ENCODE measurements at places on chromosomes 3 and 15.

GRCh38 chr3:18062657-18063025 is 320.2 kb upstream of the TBC1D5 start:
- DNase-seq: no peak

DNA sequence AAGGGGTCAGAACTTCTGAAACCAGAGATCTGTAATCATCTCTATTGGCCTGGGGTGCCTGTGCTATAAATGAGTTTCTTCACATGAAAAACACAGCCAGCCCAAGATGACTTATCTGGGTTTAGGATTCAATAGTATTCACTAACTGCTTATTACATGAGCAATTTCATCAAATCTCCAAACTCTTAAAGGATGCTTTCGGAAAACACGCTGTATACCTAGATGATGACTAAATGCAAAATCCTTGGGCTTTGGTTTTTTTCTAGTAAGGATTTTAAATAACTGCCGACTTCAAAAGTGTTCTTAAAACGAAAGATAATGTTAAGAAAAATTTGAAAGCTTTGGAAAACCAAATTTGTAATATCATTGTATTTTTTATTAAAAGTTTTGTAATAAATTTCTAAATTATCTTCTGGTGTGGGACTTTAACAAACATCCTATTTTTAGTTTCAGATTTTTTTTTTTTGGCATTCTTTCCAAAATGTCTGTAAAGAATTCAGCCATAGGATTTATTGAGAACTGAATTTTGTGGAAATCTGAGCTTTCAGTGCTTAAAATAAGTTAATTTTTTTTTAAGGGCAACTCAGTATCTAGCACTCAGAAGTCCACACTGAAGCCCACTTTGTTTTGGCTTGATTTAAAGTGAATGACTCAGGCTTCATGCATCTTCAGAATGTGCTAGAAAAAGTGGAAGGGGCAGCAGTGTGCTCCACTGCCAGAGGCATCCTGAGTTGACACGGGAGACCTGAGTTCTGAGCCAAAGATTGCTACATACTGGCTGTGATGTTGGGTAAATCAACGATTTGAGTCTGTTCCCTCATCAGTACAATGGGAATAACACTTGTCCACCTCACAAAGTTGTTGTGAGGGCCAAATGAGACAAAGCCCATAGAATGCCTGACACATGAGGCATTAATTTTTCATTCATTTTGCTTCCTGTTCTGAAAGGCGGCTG is 18.7 kb downstream of the TMEM43 start:
- no peak for DNase-seq

GRCh38 chr15:72106068-72106467 is 11.9 kb downstream of the MYO9A start:
- no peak for DNase-seq

- DNase-seq: no peak
Measured at GRCh38 chr15:60325905-60326304, 71.9 kb downstream of the ANXA2 start.

DNA sequence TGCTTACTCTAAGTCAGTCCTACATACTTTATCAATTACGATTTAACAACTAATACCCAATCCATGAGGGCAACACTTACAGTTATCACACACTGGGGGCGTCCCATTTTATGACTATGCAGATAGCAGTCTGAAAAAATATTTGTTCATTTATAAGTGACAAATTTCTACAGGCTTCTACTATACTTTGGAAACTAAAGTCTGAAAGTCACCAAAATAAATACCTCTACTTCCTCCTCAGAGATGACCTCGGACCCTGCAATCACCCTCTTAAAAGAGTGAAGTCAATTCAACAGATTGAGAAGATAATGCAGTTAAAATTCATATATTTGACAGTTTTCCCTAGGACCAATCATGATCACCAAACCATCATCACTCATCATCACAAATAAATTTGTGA is 76.6 kb downstream of the GSK3B start:
- no peak for DNase-seq

GRCh38 chr15:81298611-81299010 is 25.3 kb downstream of the STARD5 start:
- DNase-seq: no peak

All from activated naive CD4-positive, alpha-beta T cell treated with Interleukin-2 at 50 U/mL for 16 hours (primary cell).